Left colon (tissue), 2 donors: ENCODE measurements at places on chromosomes 11 and 22. TPM values are rescaled to one million over a fixed set of nuclear protein-coding genes. Genes with fewer than 3 reads are reported as not detected.

- no peak for DNase-seq
Measured at GRCh38 chr11:113351068-113351450, 36.5 kb upstream of the ANKK1 start.

DNA sequence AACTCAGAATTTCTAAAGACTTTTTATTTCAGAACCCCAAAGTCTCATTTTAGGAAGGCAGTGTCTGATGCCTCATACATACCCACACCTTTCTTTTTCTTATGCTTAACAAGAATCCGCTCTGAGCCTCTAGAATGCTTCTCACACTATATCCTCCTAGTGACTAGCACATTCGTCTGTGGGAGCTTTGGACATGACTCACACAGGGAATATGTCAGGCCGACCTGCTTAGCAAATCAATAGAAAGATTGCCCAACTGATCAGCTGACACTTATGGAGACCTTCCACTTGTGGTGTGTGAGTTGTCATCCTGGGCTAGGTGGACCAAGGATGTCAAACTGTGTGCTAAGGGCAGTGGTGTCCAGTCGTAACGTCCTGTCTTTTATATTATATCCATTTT, 129.9 kb upstream of the TTC12 start:
- DNase-seq, result no peak

GRCh38 chr11:120869097-120869496, 154.8 kb upstream of the TBCEL start:
- DNase-seq, result no peak

GRCh38 chr11:94801866-94802460, 33.8 kb downstream of the AMOTL1 start:
- DNase-seq, result no peak

- no peak for DNase-seq
Measured at GRCh38 chr22:42931421-42932196, 74.5 kb upstream of the ARFGAP3 start.

- peak; percentile 4 for DNase-seq
Measured at GRCh38 chr22:48473202-48473601, 1354.5 kb downstream of the BRD1 start.

DNA sequence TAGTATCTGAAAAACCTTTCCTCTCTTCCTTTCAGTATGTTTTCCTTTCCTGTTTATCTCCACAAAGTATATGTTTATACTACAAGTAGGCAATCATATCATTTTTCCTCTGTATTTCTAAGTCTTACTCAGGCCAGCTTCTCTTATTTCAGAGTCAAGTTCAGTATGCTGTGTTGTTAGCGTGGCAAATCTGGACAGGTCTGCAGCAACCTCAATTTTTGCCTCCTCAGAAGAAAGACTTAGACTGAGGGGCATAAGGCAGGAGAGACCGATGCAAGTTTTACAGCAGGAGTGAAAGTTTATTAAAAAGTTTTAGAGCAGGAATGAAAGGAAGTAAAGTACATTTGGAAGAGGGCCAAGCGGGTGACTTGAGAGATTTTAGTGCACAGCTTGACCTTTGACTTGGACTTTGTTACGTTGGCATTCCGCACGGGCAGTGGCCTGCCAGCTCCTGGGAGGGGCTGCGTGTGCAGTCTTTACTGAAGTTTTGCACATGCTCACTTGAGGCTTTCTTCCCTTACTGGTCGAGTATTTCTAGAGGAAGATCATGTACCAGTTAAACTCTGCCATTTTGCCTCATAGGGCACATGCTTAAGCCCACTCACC, 343.2 kb downstream of the NTM start:
- no peak for DNase-seq

GRCh38 chr11:63520606-63521170, 14.8 kb downstream of the LGALS12 start:
- no peak for DNase-seq

GRCh38 chr22:46378426-46379065, 43.0 kb downstream of the TRMU start:
- no peak for DNase-seq

DNA sequence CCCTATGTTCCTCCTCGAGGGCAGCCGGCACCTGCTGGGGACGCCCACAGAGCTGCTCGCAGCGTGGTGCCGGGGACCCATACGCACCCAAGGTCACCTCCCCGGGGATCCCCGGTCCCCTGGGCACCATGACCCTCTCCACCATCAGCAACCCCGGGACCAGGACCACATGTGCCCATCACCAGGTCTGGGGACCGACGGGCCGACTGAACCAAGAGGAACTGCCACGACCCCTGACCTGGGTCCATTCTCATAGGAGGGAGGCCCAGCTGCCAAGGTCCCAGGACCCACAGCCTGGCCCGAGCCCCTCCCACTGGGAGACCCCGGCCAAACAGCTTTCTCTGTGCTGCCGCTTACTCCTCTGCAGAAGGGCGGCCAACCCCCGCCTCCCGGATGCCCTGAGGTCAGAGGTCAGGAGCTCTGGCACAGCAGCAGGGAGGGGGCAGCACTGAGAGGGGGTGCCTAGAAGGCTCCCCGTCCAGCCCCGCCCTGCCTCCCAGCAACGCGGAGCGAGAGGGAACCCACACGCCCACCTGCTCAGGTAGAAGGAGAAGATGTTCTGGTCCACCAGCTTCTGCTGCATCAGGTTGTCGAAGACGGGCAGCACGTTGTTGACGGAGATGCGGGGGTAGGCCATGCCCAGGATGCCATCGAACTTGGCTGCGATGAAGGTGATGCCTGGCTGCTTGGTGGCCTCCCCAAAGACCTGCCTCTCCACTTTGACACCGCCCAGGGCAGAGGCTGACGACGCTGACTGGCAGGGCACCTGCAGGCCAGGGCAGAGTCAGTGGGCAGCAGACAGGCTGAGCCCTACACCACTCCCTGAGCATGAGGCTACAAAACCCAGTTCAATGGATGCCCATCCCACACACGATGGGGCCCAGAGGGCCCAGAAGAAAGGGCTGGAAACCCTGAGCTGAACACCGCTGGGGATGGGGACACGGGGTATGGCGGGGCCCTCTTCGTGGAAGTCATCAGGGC, 6.6 kb downstream of the CTSD start:
- no peak for DNase-seq

DNA sequence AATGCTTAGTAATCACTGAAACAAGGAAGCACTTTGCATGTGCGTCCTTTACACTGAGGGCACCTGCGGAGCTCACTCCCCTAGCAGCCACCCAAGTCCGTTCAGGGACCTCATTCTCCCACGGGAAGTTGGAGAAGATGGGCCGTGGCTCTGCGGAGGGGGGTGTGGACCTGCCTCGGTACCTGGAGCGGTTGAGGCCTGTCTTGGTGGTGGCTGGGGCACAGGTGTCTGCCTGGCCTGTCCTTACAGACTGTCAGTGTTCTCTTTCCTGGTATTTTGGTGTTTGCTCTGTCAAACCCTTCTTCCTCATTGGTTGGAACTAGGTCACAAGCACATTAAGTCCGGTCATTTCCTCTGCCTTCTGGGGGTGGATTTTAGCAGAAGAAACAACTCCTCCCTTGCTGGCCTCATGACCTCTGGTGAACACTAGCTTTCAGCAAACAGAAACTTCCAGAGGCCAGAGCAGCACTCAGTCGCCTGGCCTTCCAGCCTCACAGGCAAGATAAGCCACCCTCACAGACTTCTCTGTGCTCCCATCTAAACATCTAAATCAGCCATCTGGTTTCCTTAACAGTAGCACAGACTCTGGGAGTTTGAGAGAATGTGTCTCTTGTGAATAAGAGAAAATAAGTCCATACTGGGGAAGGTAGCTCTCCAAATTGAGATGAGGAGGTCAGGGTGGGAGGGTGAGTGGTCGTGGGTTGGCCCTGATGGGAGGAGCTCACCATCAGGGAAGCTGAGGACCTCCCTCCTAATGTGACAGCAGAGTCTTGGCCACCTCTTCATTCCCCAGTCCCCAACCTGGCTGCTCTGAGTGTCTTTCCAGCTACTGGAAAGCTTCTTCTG, 8.6 kb downstream of the SNAP29 start:
- DNase-seq, result peak; percentile 57

DNA sequence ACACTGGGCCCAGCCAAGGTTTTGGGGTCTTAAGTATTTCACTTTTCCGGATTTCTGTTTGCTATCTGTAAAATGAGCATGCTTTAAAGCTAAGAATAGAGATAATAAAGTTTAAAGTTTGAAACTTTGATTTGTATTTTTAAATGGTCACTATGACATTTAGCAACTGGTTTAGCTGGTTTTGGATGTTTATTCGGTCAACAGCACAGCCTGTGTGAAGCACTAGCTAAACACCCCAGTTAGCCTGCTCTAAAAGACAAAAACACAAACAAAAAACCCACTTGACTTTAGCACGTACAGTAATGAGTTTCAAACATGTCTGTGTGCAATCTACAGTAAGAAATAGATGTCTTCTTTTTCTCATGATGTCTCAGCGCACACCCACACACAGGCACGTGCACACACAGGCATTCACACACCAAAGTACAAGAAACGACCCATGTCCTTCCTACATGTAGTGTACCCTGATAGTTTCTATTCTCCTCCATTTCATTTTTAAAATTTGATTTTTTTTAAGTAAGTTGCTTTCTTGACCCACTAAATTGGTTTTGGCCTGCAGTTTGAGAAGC, 29.4 kb downstream of the SLC1A2 start:
- DNase-seq, result no peak

GRCh38 chr11:132139181-132139580, 768.8 kb downstream of the NTM start:
- no peak for DNase-seq

- DNase-seq, result no peak
Measured at GRCh38 chr11:96279018-96279895, 63.7 kb downstream of the MAML2 start.

DNA sequence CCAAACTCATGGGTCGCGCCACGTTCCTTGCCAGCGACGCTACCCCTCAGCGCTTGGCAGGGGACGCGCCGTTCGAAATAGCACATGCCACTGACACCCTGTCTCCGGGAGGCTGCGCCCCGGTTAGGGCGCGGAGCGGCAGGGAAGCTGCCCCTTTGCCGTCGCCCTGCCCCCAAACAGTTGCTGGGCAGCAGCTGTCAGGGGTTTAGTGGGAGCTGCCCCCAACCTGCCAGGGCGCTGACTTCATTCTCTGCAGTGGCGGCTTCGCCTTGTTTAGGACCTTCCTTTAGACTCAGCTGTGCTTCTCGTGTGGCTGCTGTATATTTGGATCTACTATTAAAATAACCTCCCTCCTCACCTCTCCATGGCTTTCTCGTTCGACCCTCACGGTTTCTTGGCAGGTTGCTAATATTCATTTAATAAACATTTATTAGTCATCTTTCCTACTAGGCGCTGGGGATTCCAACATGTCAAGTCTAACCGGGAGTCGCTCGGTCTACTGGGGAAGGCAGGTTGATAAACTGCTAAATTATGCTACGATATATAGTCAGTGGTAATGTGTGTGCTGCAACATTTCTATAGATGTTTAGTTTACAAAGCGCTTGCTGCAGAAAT, 782 bp downstream of the TMEM109 start:
- peak; percentile 38 for DNase-seq

- DNase-seq, result no peak
Measured at GRCh38 chr22:44102856-44103255, 77.9 kb upstream of the PARVG start.

GRCh38 chr11:1302461-1303125, 6.8 kb downstream of the TOLLIP start:
- DNase-seq, result no peak

DNA sequence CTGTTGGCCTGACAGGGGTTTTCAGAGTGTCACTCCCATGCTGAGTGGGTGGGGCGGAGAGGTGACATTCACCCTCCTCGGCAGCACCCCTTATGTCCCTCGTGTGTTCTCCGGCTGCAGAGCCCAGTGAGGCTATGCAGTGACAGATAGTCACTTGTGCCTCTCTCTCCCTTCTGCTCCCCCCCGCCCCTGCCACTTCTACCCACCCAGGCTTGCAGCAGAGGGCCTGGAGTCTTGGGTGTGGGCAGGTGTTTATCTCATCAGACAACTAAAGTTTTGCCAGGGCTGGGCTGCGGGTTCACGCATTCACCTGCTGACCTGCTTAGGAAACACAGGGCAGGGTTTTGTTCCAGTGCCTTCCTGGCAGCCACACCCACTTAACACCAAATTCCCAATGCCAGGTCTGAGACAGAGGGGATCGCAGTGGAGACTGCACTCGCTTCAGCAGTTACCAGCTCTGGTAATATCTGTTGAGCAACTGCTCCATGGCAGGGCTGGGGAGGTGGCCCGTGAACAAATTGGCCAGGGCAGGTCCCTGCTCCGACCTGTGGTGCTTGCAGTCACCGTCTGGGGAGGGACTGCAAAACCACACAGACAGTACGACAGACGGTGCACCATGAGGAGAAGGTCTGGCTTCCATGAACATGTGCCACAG, 50.5 kb upstream of the ADA2 start:
- DNase-seq, result peak; percentile 57

DNA sequence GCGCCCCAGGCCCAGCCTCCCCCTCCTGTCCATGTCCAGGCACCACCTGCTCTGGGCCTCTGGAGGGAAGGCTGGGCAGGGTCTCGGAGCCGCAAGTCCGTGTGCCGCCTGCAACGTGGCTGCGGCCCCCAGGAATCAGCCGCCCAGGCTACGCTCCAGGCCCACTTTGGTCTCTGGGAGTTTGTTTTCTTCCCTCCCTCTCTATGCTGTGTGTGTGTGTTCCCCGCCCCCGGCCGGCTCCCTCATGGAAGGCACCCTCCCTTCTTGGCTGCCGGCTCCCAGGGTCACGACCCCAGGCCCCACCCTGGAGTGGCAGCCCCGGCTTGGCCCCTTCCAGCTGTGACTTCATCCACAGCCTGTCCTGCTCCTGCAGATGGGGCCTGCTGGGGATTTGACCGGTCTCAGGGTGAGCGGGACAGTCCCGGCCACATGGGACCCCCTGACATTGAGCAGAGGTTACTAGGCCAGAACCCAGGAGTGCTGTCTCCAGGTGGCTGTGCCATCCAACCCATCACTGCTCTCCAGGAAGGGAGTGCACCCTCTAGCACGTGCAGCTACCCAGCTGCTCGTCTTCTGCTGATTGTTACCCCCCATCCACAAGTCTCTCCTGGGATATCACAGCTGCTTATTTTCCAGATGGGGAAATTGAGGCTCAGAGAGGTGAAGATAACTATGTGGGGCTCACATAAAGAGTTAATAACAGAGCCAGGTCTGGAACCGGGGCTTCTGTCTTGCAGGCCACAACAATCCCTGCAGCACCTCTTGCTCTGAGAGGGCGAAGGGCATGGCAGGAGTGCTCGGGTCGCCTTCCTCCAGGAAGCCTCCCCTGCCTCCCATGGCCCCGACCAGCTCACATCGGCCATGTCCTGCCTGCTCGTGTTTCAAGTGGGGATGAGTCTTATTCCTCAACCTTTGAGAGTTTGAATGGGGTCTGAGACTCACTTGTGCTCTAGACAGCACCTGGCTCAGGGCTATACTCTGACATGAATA, 2.8 kb upstream of the LIF start:
- DNase-seq, result no peak

- DNase-seq, result no peak
Measured at GRCh38 chr11:122412581-122412980, 242.9 kb upstream of the UBASH3B start.

The SLN gene
- total RNA-seq, result not detected

The TLCD5 gene
- 0.49 TPM for total RNA-seq

The TMPRSS13 gene
- 0.87 TPM for total RNA-seq

The ESAM gene
- 8.6 TPM for total RNA-seq

The PANX3 gene
- total RNA-seq, result not detected

The CSF2RB gene
- 2.9 TPM for total RNA-seq

The GALNT18 gene
- total RNA-seq, result 5.9 TPM

The TECTA gene
- total RNA-seq, result 0.14 TPM

The MMP12 gene
- total RNA-seq, result 10.9 TPM

The RBMXL2 gene
- not detected for total RNA-seq

The APLP2 gene
- total RNA-seq, result 496 TPM
